H54 (cell line): ENCODE measurements at places on chromosomes 11 and 22.

- DNase-seq = peak; percentile 90
These were observed 32.3 kb upstream of the P2RY2 start for GRCh38 chr11:73185680-73186293.

GRCh38 chr11:106399624-106400023 is 322.2 kb downstream of the AASDHPPT start:
- no peak for DNase-seq

GRCh38 chr11:94650756-94651155 is 83.6 kb downstream of the PIWIL4 start:
- DNase-seq = no peak

DNA sequence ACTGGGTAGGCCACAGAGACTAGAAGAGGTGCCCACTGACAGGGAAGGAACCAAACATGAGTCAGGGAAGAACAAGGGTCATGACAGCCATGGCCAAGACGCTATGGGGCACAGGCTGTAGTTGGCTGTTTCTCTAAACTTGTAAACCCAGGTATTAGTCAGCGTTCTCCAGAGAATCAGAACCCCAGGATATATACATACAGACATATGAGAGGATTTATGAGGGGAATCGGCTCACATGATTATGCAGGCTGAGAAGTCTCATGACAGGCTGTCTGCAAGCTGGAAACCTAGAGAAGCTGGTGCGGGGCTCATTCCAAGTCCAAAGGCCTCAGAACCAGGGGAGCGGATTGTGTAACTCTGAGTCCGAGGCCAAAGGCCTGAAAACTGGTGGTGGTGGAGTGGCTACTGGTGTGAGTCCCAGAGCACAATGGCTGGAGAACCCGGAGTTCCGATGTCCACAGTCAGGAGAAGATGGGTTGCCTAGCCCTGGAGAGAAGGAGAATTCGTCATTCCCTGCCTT is 29.7 kb upstream of the CD81 start:
- DNase-seq = no peak

- DNase-seq = no peak
These were observed 3.1 kb upstream of the TMA7B start for GRCh38 chr22:39956932-39957664.

DNA sequence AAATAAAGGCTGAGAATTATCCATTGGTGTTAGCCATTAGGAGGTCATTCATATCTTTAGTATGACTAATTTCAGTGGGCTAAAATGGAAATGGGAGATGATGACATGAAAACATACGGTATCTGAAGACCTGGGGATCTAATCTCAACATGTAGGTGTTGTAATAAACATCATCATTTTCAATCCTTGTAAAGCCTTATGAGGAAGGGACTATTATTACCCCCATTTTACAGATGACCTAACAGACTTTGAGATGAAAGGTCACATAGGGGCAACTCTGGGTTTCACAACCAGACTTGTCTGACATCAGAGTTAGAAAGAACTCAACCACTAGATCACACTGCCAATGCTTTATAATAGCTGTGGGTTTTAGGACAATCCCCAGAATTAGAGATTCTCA is 34.8 kb upstream of the TMEM135 start:
- DNase-seq = no peak
